Bone marrow (tissue), 2 donors: ENCODE measurements at places on chromosomes 1 and 21.

- no peak for DNase-seq
Measured at GRCh38 chr1:95852483-95853070, 618.6 kb downstream of the RWDD3 start.

DNA sequence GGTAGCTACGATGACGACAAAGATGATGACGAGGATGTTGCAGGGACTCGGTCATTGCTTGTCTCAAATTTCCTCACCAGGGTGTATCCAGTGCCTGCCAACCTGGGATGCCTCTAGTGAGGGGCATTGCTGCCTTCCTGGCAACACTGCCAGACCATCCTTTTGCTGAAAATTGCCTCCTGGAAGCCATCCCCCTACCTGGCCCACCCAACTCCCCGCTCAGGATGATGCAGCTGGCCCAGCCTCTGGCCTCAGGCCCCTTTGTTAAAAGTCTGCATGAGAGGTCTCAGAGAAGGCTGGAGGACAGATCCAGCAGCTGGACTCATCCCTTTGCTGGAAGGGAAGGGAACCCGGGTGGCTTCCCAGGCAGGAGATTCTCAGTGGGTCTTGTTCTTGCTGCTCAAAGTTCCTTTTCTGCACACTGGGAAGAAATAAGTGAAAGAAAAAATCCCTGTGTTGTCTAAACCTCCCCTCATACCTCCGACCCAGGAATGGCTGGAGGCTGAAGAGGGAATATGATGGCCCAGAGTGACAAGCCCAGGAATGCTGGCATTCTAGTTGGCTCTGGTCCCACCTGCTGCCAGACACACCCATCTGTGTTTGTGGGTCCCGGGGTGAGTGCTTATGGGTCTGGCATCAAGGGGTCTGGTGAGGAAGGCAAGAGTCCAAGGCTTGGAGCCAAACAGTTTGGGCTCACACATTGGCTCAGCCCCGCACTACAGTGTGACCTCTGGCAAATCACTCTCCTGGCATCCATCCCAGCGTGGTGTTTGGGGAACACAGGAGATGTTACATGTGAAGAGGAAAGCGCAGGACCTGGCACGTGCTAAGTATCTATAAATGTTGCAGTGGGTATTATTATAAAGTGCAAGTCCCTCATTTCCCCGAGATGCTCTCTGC, 6.7 kb upstream of the FNDC5 start:
- no peak for DNase-seq

- DNase-seq, result no peak
Measured at GRCh38 chr1:50368179-50369007, 54.9 kb downstream of the DMRTA2 start.

GRCh38 chr1:19426294-19427086, 58.8 kb downstream of the CAPZB start:
- no peak for DNase-seq

- peak; percentile 20 for DNase-seq
Measured at GRCh38 chr1:220113136-220113695, 19.3 kb downstream of the IARS2 start.

DNA sequence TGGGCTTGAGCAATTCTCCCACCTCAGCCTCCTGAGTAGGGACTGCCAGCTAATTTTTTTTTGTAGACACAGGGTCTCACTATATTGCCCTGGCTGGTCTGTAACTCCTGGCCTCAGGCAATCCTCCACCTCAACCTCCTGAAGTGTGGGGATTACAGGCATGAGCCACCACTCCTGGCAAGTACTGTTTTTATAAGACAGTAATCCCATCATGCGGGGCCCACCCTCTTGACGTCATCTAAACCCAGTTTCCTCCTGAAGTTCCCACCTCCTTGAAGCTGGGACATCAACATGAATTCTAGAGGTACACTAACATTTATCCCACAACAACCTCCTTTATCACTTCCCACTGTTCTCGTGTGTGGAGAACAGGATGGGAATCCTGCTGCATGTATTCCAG, 104.7 kb downstream of the SPATA46 start:
- no peak for DNase-seq

DNA sequence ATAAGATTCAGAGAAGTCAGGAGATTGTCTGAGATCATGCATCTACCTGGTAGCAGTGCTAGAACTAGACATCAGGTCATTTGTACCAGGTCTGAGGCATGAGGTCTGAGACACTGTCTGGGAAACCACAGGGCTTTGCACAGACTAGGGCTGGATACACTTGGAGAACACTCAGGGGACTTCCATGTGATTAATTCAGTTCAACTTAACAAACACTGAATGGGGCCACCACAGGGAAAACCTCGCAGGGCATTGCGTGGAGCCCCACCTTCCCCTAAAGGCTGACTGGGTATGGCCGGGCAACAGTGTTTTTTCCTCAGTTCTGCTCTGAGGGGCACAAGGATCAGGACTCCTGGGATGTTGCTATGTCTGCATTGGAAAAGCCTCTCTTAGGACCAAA, 86.5 kb upstream of the WARS2 start:
- DNase-seq, result no peak

GRCh38 chr1:53190210-53190611, 6.4 kb upstream of the CPT2 start:
- DNase-seq, result no peak

GRCh38 chr1:13965770-13966398, 265.9 kb downstream of the PRDM2 start:
- no peak for DNase-seq

DNA sequence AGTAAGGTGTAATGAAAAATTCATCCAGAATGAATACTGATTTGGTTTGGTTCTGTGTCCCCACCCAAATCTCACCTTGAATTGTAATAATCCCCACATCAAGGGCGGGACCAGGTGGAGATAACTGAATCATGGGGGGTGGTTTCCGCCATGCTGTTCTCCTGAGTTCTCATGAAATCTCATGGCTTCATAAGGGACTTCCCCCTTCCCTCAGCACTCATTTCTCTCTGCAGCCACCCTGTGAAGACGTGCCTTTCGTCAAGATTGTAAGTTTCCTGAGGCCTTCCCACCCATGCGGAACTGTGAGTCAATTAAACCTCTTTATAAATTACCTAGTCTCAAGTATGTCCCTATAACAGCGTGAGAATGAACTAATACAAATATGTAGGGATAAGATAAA, 5.5 kb upstream of the SYNJ1 start:
- DNase-seq, result no peak

- DNase-seq, result no peak
Measured at GRCh38 chr1:242670019-242670418, 145.5 kb upstream of the PLD5 start.

GRCh38 chr1:26215246-26215645, 18.8 kb upstream of the CEP85 start:
- no peak for DNase-seq
